ENCODE measurements at places on chromosomes 2 and 18.
A peak's percentile ranks its signal among the peaks of the same experiment; 100 is the strongest.

DNA sequence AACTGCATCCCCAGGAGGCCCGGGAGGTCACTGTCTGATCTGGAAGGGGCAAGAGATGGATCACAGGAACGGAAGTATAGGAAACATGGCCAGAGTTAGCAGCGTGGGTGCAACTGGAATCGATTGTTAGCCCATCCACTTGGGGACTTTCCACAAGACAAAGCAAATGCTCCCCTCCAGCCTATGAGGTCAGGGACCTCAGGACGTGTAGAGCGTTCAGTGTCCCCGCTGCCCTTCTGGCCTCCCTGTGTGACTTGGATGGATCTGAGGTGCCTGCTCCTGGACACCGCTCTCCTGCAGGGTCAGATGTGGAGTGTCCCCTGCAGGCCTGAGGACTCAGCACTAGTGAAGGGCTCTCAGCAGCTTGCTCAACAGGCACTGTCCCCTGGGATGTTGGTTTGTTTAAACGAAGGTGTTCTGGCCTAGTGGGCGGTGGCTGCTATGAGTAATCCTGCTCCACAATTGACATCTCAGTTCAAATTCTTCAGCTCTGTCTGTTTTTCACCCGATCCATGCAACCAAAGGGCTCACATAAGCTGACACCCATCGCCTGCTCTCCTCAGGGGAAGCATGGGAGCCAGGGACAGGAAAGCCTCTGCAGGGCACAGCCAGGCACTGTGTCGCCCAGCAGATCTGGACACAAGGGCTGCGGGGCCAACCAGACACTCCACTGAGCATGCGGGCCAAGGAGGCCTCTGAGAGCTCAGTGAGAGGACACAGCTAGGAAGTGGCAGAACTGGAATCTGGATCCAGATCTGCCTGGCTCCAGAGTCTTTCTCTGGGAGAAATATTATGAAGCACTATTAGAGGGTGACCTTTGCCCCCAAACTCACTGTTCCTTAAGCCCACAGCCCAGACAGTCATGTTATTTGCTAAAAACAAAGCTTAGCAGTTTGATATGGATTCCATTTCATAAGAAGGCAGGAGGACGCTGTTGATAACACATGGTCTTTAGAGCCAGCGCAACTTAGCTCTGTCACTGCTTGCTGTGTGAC is 78.5 kb downstream of the RHOB start:
- DNase-seq: peak; percentile 80

DNA sequence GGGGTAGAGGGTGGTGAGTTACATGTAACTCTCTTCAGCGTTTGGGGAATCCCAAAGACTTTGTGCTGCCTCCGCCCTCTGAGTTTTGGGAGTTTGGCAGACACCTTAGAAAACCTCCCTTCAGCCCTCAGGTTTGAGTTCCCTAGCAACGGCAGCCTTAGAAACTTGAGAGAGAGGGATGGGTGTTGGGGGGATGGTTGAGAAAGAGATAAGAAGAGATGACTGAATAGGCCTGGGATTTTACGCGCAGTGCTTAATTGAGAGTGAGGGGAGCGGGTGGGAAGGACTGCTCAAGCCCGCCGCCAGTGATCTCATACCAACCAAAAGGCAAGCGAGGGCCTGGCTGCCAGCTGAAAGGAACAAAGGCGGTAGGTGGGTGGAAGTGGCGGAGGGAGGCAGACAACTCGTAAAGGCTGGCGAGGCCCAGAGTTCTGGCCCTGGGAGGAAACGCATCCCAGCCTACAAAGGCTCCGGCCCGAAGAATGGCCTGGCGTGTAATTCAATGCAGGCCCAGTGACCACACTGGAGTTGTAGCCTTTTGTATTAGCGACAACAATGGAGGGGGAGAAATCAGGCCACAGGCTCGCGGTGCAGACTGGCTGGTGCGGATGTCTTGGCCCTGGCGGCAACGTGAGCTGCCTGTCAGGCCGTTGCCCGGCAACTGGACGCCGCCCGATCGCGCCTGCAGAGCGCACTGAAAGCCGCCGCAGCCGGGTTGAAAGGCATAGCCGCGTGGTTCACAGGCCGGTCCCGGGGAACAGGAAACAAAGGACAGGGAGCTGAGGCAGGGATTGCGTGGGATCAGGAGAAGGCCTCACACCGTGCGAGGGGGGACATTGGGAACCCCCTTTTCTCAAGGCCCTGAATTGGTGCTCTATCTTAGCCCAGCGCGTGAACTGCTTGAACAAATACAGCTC is 39.9 kb upstream of the DARS1 start:
- peak; percentile 60 for DNase-seq

DNA sequence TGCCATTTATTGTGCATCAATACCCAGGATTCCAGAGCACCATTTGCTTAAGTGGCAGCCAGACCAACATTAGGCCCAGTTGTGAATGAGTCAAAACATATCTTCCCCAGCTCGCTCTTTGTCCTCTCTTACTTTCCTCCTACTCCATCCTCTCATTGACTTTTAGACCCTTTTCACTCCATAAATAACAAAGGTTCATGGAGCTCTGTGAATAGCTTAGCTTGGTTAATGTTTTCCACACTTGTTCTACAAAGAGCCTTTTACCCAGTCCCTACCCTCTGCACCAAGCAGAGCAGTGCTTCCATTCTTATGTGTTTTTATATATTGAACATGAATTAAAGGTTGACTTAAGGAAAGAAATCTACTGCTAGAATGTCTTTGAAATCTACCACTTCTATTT is 625.8 kb upstream of the FANCL start:
- no peak for DNase-seq

DNA sequence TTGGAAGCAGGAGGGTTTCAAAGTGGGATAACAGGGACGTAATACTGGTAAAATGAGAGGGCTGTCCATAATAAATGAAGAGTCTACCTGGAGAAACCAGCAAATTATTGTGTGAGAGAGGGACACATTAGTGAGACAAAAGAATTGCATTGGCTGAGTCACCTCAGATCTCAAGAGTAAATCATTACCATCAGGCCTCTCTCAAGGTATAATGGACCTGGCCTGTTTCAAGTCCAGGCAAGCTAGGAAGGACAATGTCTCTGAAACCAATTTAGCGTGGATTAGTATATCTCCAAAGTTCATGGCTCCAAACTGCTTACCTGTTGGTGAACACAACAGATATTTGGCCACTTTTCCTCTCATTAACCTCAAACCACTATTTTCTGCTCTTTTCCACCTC is 471.4 kb downstream of the CMPK2 start:
- no peak for DNase-seq

- no peak for DNase-seq
These were observed 121.3 kb downstream of the GREB1L start for GRCh38 chr18:21363348-21363747.

GRCh38 chr18:8742387-8743361 is 37.3 kb downstream of the MTCL1 start:
- no peak for DNase-seq

GRCh38 chr2:210195101-210195852 is 24.1 kb upstream of the KANSL1L start:
- no peak for DNase-seq

DNA sequence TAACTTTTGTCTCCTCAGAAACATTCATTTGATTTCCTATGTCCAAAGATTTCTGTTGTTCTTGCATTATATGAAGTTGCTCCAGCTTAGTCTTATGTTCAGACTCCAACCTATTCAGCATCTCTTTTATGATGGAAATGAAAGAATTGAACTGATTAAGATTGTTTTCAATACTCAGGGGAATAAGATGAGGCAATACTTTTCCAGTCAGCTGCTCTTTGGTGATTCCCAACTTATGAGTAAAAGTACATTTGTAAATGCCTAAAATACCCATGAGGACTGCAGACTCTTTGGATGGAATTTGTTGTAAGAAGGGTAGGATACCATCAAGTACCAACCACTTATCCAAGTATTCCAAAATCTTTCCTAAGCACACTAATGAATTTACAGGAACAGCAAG is 39.8 kb downstream of the TRAK2 start:
- DNase-seq: no peak

- DNase-seq: no peak
These were observed 166.9 kb downstream of the GBX2 start for GRCh38 chr2:236001166-236001828.

- DNase-seq: no peak
These were observed 129.5 kb downstream of the RHBDD1 start for GRCh38 chr2:226965376-226965775.

DNA sequence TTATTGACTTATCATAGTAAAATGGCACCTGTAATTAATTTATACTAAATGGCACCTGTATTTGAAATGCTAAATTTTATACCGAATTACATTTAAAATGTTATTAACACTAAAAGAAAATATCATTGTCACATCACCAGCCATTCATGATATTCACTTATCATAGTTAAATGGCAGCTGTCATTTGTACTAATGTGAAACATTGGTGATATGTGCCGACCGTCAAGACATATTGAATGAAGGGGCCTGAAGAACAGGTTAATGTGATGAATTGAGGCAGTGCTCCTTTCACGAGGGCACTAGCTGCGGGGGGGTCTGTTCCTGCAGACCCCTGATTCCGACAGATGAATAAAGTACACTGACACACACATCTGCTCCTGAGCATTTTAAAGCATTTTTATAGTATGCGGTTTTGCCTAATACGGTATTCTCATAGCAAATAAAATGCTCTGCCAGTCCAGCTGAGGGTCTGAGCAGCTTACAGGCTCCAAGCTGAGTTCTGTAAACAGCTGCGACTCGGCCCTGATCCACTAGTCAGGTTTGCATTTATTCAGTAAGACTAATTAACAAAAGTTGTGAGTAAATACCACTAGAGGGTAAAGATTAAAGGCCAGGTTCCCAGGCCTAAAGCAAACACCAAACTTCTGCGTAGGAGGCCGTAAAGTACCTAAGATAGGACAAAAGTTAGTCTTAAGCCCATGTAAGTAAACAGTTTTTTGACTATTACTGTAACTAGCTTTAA is 593.4 kb upstream of the NETO1 start:
- no peak for DNase-seq

DNA sequence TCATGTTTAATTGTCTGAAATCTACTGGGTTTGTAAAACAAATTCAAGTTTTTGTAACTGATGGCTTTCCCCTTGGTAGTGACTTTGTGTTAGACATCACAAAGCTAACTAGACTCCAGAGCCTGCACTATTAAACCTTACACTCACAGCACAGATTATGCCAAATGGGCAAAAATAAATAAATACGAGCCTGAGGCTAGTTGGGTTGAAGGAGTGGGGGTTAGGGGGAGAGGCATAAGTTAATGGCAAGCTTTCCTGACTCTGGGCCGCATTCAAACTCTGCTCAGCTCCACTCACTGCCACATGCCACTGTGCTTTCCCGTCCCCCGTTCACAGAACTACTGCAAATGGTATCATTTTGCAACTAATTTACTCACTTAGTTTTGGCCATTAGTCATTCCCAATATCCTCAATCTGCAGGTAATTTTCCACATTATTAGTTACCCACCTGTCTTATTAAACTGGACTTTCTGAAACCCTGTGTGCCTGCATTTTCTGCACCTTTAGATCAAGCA is 1079.9 kb upstream of the PIK3C3 start:
- DNase-seq: no peak

DNA sequence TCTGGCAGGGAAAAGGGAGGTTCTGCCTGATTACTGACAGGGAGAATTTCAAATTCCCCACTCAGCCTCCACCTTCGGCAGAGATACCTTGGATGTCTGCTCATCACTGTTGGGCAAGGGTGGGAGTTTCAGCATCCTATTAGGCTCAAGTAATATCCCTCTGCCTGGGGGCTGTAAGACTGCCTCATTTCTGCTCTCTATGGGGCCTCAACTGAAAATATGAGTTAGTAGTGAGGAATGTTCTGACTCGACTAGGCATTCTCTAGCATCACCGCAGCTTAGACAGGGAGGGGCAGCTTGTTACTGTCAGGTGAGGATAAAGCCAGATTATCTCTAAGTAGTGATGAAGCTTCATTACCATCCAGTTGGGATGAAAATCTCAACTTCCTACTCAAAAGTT is 87.7 kb upstream of the LRP1B start:
- no peak for DNase-seq

- DNase-seq: no peak
These were observed 34.9 kb downstream of the EN1 start for GRCh38 chr2:118812552-118812951.

DNA sequence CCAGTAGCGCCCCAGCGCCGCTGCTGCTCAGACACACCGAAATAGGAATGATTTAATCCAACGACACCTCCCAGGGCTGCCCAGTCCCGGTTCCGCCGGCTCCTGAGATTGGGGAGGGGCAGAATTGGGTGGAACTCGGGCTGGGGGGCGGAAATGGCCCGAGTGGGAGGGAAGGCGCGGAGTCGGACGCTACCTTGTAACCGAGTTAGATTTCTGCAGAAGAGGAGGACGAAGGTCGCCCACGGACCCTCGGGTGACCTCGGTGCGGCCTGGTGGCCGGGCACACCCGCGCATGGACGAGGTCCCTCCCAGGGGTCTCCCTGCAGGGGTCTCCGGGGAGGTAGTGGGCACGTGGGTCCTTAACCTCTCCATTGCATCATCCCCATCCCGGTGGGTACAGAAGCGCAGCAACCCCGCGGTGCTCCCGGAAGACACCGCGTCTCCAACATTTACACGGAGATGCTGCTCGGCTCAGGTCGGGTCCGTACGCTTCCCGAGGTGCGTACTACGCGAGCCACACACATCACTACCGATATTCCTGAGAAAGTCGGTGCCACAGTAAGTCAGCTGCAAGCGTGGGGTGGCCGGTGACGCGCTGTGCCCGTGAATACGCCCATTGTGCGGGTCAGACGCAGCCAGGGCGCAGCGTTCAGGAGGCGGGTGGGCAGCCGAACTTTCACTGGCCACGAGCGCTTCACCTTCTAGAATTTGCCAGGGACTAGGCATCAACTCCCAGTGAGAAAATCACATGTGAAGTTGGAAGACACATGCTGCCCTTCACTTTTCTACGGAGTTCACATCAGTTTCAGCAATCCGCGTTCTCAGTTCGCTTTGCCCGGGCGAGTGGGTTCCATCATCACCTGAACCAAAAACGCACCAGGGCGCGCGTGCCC is 3.0 kb downstream of the ZNF516 start:
- DNase-seq: peak; percentile 69

DNA sequence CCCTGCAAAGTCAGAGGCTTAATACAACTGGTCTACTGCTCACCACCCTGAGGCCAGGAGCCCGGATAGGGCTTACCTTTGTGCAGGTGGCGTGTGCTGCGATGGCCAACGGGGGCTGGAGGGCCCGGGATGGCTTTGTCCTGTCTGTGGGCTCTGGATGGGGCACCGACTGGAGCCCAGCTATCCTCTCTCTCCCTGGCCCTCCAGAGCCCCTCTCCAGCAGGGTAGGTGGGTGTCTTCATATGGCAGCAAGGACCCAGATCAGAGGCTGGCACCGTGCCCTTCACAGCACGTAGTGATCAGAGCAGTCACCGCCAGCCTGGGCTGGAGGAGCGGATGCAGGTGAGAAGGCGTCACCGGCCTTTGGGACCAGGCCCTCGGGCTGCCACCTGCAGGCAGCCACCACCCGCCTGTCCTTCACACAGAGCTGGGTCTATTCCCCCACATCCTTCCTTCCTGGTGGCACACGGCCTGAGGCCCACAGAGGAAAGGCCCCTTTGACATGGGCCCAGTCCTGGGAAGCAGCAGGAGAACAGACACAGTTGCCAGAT is 232.1 kb downstream of the EIPR1 start:
- no peak for DNase-seq

- peak; percentile 83 for DNase-seq
These were observed 24.6 kb downstream of the NRP2 start for GRCh38 chr2:205706769-205707381.

All from right atrium auricular region (tissue), 2 donors.